ENCODE measurements at places on chromosomes 4 and X.

DNA sequence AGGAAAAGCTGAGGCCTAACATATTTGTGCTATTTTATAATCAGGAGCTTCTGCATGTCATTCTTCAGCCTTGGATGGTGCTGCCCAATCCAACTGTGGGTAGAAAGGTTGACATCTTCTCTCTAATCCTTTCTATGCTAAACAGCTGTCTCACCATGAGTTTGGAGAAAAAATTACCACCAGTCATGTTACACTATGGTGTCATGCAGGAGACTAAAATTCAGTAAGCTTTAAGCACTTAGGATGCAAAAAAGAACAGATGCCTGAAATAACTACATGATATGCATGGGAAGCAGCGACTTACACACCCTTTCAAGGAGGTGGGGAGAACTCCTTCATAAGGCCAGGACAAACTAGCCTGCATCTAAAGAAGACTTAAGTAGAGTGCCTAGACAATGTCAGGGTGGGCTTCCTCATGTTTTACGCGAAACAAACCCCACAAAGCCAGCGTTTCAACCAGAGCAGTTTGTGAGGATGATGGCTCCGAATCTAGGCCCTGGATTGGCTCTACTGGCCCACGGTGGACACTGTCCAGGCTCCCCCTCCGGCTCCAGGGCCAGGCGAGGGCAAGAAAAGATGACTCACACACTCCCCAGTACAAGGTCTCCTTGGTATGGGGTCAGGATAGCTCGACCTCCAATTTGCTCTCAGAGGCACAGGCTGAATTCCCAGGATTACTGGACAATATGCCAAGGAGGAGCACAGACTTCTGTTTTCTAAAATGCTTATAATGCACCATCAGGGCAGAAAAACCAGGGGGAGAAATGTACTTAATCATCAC is 45.1 kb downstream of the STX18 start:
- no peak for DNase-seq

DNA sequence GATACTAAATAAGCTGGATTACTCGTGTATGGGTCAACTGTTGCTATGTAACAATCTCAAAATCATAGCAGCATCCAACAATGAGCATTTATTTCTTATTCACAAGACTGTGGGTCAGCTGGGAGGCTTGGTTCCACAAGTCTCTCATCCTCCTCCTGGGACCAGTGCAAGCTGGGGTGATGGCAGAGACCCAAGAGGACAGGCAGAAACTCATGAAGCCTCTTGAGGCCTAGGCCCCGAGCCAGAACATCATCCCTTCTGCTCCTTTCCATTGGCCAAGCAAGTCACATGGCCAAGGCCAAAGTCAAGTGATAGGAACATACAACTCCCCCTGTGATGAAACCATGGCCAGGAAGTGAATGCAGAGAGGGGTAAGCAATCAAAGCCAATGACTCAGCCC is 422.1 kb downstream of the BCOR start:
- no peak for DNase-seq

DNA sequence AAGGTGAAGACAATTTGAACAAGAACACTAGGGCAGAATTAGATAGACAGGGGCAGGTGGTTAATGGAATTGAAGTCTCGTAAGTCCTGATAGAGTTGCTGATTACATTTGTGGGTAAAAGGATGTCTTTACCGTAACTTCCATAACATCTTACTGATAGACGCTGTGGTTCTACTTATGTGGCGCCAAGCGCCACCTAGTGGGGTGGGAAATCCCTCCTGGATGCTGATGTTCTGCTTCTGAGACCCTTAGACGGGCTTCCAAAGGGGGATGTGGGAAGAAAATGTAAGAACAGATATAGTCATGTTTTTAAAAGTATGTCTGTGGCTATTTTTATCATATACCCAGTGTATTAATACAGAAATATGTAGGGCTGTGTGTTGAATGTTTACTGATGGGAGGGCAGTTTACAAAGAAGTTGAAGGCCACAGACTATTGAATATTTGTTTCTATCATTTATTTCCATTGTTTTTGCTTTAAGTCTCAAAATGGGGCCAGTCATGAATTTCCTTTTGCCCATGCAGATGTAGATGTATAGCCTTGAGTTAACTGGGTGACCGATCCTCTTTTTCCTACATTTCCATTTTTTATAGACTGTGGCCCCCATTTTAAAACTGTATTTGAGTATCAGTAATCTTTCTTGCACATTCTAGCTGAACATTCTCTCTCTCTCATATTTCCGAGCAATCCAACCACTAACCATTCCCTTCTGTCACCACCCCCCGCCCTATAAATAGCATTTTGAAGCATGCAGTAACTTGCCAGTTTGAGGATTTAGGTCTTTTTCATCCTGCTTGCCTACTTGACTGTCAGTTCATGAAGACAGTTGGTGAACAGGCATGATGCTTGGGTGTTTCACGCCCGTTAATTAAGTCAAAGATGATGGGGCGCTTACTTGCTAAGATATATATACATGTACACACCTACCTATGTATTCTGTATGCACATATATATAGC is 12.1 kb upstream of the TLR8 start:
- DNase-seq = no peak

- no peak for DNase-seq
Observed at GRCh38 chrX:144335402-144335801, 451.5 kb downstream of the UBE2NL start.

GRCh38 chr4:98310867-98311266 is 49.7 kb downstream of the RAP1GDS1 start:
- no peak for DNase-seq

- DNase-seq = no peak
Observed at GRCh38 chr4:158903472-158904043, 134.7 kb downstream of the FNIP2 start.

GRCh38 chrX:57132046-57132445 is 5.2 kb downstream of the SPIN2A start:
- no peak for DNase-seq

Data from adipocyte (in vitro differentiated cells).